ENCODE measurements at places on chromosomes 7 and 10.

DNA sequence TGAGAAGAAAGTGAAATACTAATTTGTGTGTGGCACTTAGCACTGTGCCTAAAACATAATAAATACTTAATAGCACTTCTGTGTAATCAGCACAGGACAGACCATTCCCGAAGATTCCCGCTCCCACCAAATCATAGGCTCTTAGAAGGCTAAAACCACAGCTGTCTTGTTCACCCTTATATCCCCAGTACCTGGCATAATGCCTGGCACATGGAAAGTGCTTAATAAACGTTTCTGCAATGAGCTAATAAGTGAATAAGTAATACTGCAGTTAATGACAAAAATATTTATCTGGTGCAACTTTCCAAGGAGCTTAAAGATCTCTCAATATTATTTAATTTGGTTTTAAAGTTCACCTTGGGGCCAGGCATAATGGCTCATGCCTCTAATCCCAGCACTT is 43.2 kb downstream of the MTURN start:
- DNase-seq = no peak

DNA sequence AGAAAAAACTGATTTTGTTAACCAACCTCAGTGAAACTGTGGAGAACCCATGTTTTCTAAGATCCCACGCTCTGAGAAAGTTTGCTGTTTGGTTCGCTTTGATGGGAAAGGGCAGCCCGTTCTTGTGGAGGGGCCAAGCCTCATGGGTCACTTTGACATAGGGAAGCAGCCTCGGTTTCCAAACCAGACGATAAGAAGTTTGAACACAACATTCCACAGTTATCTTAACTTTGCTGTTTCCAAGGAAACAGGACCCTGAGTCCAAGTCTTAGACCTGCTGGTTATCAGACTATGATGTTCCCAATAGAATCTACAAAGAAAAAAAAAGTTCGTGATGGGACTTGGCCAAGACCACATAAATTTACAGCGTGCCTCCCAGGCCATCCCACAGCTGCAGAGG is 182.3 kb downstream of the NRP1 start:
- DNase-seq = no peak

- DNase-seq = no peak
Observed at GRCh38 chr7:129713544-129713943, 102.0 kb downstream of the NRF1 start.

DNA sequence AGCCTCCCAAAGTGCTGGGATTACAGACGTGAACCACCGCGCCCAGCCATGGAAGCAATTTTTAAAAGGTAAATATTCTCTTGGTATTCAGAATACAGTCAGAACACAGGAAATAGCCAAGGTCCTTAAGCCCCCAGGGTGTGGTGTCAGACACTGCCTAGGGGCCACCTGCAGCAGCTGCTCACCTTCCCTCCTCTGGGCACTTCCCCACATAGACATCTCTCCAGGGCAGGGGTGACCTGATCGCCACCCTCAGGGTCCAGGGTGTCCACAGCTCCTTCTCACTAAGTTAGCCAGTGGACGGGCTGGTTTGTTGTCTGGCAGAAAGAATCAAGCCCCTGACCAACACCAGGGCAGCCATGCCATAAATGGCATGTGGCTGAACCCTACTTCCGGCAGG is 15.9 kb downstream of the URGCP start:
- DNase-seq = no peak

DNA sequence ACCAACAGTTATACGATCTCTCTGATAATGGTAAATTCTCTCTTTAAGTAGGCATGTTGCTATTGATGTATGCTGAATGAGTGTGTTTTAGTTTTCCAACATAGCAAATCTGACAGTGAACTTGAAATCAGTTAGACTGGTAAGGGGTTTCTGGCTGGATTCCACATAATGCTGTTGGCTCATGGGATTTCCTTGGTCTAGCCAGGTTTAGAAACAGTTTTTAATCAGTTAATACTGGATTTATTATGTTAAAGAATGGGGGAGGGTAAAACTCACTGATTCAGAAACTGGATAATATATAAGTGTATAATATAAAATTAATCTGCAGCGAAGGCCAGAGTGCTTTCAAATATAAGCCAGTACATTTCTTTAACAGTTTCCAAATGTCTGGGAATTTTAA is 55.6 kb downstream of the PCDH15 start:
- no peak for DNase-seq

GRCh38 chr10:131616040-131616439 is 284.8 kb upstream of the PPP2R2D start:
- no peak for DNase-seq

DNA sequence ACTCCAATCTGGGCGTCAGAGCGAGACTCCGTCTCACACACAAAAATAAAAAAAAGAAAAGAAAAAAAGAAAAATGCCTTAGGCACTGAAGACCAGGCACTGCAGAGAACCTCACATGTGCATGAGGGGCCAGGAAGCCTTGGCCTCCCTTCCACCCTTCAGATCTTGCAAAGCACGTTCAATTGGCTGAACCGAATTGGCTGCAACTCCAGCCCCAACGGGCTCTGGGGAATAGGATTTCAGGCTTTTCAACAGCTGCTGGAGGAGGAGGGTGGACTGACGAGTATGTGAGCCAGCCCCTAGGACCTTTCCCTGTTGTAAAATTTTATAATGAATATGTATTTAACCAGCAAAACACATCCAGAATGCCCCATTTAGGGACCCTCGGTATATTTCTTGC is 16.7 kb downstream of the TMEM120A start:
- DNase-seq = no peak

GRCh38 chr7:152076324-152076821 is 50.9 kb downstream of the GALNT11 start:
- DNase-seq = no peak

GRCh38 chr7:101987494-101987893 is 170.1 kb downstream of the CUX1 start:
- no peak for DNase-seq

DNA sequence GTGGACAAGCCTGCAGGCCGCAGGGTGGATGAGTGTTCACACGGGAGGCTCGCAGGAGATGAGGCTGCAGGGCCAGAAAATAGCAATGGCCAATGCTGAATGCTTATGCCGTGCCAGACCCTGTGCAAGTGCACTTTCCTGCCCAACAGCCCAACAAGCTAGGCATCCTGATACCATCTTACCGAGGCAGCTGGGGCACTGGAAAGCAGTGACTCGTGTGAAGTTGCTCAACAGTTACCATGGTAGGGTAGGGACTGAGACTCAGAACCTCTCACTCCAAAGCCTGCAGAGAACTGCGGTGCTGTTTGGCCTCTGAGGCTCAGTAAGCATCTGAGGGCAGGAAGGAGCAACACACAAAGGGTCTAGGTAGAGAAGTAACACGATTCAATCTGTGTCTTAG is 43.7 kb downstream of the JAZF1 start:
- DNase-seq = no peak

- no peak for DNase-seq
Observed at GRCh38 chr7:69967689-69968450, 369.6 kb downstream of the AUTS2 start.

GRCh38 chr7:85471740-85472139 is 284.9 kb upstream of the SEMA3D start:
- DNase-seq = no peak

DNA sequence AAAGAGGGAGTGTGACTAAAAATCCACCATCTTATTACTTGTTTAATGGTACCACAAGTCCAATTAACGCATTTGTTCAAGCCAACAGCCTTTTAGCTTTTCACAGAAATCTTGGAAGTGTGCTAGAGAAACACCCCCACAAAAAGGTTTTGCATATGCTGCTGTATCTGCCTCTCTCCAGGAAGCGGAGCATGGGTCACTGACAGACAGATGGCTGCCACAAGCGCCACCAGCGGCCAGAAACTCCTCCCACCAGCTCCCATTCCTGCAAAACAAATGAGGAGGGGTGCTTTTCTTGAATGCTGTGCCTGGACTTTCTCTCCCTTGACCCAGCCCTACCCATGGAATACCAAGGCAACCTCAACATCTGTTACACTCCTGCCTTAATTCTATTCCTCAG is 176.3 kb upstream of the LRGUK start:
- DNase-seq = no peak

DNA sequence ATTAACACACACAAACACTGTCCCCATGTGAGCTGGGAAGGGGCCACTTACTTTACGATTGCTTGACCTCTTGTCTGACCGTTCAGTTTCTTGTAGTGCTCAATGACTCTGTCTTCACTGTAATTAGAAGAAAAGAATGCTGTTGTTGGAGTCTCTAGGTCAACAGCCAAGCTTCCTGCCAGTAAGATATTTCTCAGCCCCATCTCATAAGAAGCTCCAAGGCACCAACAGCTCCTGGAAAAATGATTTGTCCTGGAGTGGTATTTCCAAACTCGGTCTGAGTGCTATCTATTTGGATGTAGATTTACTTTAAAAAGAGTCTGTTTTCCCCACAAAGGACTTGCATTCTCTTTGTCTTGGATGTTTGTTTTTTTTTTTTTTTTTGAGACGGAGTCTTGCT is 153.7 kb downstream of the PRPF18 start:
- DNase-seq = no peak

GRCh38 chr10:45255706-45256105 is 59.7 kb downstream of the OR13A1 start:
- no peak for DNase-seq

DNA sequence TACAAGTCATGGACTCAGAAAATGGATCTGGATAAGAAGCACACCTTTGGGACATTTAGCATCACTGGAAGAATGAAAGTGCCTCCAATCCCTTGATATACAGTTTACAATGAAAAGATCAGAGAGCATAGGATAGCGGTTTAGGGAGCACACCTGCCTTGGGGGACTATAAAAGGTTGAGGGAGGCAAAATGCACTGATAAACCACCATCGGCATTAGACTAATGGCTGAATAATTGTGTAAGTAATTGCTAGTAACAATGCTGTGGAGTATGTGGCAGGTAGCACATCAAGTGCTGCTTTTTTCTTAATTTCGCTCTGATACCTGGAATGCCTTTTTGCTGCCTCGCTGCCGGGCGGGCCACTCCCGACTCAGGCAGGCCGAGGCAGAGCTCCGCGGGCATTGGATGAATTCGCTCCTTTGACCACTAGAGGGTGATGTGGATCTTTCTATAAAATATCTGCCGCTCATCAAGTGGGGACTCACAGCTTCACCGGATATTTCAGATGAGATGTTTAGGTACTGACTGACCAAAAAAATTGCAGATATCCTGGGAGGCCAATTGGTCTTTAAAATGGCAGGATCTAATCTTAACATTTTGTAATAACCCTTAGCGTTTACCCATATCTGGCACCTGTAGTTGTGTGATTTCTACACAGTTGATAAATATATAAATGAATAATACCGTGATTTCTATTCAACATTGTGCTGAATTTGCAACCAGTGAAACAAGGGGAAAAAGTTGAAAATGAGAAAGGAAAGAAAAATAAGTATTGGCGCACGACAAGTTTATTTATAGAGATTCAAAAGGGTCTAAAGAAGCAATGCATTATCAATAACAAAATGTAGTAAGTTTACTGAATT is 116.8 kb upstream of the PRSS1 start:
- peak; percentile 23 for DNase-seq

GRCh38 chr10:14233566-14233965 is 97.2 kb downstream of the FRMD4A start:
- DNase-seq = no peak

DNA sequence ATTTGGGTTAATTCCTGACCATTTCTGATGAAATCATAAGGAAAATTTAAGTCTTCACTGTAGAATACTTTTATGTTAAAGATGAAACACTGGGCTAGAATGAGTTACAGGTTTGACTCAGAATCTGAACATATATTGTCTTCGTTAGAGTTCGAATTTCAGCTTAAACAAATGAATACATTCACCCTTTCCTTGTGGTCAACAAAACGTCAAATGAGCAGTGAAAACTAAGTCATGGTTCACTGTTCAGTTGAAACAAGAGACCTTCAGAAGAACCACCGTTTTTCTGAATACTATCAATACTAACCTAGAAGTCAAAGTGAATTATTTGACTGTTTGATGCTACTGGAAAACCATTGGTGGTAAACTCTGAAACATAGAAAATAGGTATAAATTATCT is 235.2 kb upstream of the ZWINT start:
- DNase-seq = no peak

DNA sequence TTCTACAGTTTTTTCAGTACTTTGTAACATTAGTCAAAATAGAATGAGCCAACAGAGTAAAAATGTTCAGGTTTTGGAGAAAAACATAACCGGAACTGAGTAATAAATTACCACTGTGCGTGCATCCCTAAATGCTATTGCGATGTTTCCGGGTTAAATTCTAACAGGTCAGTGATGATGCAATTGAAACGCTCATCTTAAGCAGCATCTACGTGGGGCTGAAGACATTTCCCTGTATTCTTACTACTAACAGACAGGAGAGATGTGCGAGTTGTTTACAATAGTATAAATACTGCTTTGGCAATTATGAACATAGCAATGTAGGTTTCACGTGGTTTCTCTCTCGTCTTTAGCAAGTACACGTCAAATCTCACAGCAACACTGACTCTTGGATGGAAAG is 149.4 kb downstream of the USP6NL start:
- DNase-seq = no peak

DNA sequence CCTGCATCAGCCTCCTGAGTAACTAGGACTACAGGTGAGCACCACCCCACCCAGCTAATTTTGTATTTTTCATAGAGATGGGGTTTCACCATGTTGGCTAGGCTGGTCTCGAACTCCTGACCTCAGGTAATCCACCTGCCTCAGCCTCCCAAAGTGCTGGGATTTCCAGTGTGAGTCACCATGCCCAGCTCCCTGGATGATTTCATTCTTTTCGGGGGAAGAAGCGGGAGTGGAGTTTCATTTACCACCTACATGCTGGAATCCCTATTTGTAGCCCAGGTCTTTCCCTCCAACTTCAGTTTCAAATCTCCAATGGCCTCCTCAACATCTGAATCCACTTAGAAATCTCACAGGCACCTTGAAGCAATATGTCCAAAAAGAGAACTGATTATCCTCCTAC is 2.9 kb upstream of the BTRC start:
- DNase-seq = no peak

- DNase-seq = no peak
Observed at GRCh38 chr10:79319115-79319771, 28.0 kb upstream of the PPIF start.

- no peak for DNase-seq
Observed at GRCh38 chr10:118210276-118210675, 131.8 kb downstream of the FAM204A start.

- no peak for DNase-seq
Observed at GRCh38 chr10:77361831-77362230, 275.8 kb downstream of the KCNMA1 start.

GRCh38 chr7:27399791-27400567 is 157.4 kb downstream of the EVX1 start:
- no peak for DNase-seq

GRCh38 chr7:25478925-25479324 is 250.6 kb upstream of the NPVF start:
- DNase-seq = no peak

GRCh38 chr10:30459283-30459682 is 25.3 kb downstream of the MAP3K8 start:
- DNase-seq = no peak

GRCh38 chr10:97412891-97413304 is 11.8 kb upstream of the RRP12 start:
- DNase-seq = no peak

GRCh38 chr7:19999681-20000080 is 217.5 kb downstream of the MACC1 start:
- DNase-seq = no peak

DNA sequence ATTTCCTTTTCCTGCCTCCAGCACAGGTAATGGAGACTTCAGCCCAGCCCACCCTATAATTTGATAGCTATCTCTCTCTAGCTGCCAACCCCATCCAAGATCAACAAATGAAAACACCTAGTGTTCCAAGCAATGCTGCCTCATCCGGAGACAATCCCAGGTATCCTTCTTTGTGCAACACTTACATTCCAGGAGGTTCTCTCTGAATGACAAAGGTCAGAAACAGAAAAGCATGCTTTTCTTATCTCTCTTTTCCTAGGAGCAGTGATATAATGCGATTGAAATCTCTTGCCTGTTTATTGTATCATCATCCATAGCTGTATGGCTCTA is 699.3 kb downstream of the INHBA start:
- DNase-seq = no peak

All from effector CD4-positive, alpha-beta T cell (primary cell).